Iris pigment epithelial cell (primary cell): ENCODE measurements at places on chromosomes 7 and 10.

DNA sequence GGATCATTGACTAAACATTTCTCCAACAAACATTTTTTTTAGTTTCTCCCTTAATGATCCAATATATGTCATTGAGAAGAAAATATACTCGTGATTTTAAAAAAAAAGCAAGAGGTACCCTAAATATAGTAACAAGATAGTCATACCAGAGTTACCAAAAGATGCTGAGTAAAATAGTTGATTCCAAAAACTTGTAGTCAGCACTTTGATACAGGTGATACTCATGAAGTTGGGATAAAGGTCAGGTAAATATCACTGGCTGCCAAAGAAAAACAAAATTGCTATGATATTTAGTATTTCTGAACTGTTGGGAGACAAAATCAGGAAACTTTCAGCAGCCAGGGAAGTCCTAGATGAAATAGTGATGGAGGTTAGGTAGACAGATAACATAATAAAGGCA lies 225.3 kb downstream of the DYNC1I1 start:
- DNase-seq = no peak

GRCh38 chr10:15579605-15580004 lies 140.1 kb downstream of the ITGA8 start:
- DNase-seq = peak; percentile 53

DNA sequence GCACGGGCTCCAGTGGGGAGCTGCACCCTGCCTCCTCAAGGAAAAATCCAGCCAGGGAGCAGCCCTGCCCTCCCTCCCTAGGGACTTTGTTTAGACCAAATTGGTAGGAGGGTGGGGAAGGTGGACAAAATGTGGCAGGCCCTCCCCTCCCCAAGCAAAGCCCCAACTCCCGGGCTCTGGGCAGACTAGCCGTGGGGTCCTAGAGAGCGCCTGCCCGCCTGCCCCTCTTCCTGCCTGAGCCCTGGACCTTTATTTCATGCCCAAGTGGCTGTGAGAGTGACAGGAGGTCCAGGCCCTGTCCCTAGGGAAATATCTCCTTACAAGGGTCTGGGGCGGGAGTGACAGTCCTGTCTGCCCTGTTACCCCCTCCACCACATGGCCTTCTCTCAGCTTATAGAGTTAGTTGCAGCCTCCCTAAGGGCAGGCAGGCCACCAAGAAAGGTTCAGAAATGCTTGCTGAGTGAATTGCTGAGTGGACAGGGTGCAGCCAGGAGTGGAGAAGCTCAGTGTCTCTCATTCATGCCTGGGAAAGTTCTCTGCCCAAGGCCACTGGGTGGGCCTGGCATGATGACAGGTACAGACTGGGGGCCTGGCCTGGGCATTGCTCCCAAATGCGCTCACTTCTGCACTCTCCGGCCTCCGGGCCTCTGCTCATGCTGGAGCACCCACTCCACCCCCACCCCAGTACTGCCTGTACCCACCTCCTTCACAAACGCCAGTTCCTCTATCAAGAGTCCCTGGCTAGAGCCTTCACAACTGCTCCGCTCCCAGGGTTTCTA lies 25.2 kb downstream of the DNAJB12 start:
- no peak for DNase-seq

DNA sequence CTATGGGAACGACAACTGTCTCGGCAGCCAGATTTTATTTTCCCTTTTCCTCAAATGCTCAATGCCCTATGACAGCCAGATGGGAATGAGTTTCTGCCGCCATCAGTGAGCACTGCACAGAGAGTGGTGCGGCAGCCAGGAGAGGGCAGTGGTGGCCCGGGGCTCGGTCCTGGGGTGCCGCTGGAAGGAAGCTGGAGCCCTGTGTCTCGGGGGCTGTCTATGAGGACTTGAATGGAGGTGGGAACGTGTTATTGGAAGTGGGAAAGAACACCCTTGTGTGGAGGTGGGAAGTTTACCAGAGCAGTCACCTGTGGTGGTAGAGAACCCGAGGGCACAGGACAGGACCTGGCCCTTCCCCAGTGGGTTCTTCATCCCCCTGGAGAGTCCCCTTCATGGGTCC lies 35.8 kb downstream of the JAKMIP3 start:
- DNase-seq = no peak

DNA sequence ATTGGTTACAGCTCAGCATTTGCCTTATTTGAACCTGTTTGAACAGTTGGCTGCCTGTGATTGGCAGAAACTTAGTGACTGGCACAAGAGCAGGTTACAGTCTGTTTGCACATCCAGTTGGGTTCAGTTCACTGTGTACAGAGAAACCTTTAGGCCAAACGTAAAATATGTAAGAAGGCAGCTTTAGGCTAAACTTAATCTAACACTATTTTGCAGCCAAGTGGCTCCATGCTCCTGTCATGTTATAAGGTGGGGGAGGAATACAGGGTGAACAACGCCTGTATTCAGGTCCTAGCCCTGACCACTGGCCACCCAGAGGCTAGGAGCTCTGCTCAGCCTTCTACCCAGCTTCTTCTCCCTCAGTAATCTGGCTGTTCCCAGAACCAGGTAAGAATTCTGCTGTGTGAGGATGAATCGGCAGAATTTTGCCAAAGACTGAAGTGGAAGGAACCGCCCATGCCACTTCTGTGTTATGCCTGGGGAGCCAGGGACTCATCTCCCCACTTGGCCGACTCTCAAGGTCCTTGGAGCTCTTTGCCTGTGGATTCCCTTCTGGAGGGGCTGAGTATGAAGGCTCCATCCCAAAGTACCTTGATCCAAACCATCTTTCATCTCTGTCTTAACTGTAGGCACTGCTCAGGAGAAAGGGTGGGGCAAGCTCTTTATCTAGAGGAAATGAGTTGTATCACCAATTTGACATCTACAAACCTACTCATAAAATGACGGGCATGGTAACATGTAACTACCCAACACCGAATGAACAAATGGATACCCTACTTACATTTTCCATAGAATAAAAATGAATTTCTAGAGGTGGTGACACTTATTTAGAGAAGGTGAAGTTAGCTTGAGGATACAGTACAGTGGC lies 164.4 kb upstream of the NAMPT start:
- no peak for DNase-seq

- DNase-seq = peak; percentile 75
These were observed 91.6 kb downstream of the HECW1 start for GRCh38 chr7:43204081-43204480.

GRCh38 chr7:96953676-96954513 lies 51.5 kb upstream of the DLX6 start:
- DNase-seq = no peak
